Activated CD4-positive, alpha-beta memory T cell treated with anti-CD3 and anti-CD28 coated beads, Interleukin-2, amount 10 ng/mL, durations not matched to agents 7 days and 5 days (primary cell): ENCODE measurements at places on chromosomes 2 and 18. TPM values are rescaled to one million over a fixed set of nuclear protein-coding genes. Genes with fewer than 3 reads are reported as not detected.

- H3K4me1 ChIP-seq, result no peaks in the 10 kb centered on the region
- H3K27ac ChIP-seq, result no peak overlapping the region
- H3K4me3 ChIP-seq, result no peak overlapping the region
- H3K36me3 ChIP-seq, result no peaks in the 10 kb centered on the region
- no peaks in the 10 kb centered on the region for H3K27me3 ChIP-seq
- DNase-seq, result no peak
Observed at GRCh38 chr18:68667121-68667520, 47.8 kb downstream of the TMX3 start.

LIPG gene
- total RNA-seq, result not detected

DNA sequence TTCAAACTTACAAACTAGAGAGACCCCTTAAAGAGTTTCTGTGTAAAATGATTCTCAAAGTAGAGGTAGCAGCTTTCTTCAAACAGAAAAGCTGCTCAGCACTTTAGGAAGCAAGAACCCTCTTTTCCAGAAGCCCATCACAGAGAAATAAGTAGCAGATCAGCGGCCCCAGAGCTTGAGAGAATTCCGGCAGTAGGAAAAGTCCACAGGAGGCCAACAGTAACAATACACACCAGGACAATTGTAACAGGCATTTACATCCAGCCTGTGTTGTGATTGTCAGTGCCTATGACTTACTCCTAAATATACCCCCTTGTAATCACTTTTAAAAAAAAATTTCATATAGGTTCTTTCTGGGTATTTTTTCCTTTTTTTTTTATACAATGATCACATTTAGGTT, 161.4 kb upstream of the ACVR2A start:
- no peak overlapping the region for H3K4me3 ChIP-seq
- DNase-seq, result no peak
- H3K27ac ChIP-seq, result no peak overlapping the region
- no peaks in the 10 kb centered on the region for H3K4me1 ChIP-seq

GRCh38 chr2:10400568-10400977, 47.6 kb downstream of the ODC1 start:
- H3K4me1 ChIP-seq, result peaks cover 32% of the 10 kb centered on the region
- H3K4me3 ChIP-seq, result no peak overlapping the region
- H3K27me3 ChIP-seq, result no peaks in the 10 kb centered on the region

DNA sequence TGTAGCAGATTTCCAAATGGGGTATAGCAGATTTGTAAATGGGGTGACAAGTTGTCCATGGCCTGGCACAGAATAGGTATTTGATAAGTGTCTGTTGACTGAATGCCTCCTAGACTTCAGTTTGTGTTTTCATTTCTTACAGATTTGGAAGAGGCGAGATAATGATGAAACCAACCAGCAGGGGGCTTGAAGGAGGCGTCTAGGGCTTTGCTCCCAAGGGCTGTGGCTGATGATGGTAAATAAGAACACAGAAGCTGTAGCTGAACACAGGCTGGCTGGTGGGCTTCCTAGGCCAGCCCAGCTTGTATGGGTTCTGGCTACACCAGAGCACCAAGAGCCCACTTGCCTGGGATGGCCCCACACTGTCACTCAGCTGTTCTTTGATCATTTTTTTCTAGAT, 19.4 kb downstream of the SFTPB start:
- peak; percentile 34 for DNase-seq
- peak overlapping the region; percentile 34 for H3K27ac ChIP-seq
- peaks cover 6% of the 10 kb centered on the region for H3K4me1 ChIP-seq

ESPNL gene
- total RNA-seq, result 0.05 TPM

DNA sequence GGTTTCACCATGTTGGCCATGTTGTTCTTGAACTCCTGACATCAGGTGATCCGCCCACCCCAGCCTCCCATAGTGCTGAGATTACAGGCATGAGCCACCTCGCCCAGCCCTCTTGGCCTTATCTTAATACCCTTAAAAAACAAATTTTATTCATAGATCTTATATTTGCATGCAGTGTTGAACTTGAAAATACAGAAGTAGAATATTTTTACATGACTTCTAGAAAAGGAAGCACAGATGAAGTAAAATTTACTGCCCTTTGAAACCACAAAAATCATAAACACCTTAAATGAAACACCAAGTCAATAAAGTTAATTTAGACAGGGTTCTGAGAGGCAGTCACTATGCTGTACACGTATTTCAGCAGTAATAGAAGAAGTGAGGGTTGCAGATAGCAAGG, 145.7 kb downstream of the CERS6 start:
- H3K27ac ChIP-seq, result no peak overlapping the region
- no peaks in the 10 kb centered on the region for H3K4me1 ChIP-seq
- no peaks in the 10 kb centered on the region for H3K27me3 ChIP-seq
- DNase-seq, result no peak
- peaks cover 13% of the 10 kb centered on the region for H3K36me3 ChIP-seq
- no peak overlapping the region for H3K4me3 ChIP-seq

DNA sequence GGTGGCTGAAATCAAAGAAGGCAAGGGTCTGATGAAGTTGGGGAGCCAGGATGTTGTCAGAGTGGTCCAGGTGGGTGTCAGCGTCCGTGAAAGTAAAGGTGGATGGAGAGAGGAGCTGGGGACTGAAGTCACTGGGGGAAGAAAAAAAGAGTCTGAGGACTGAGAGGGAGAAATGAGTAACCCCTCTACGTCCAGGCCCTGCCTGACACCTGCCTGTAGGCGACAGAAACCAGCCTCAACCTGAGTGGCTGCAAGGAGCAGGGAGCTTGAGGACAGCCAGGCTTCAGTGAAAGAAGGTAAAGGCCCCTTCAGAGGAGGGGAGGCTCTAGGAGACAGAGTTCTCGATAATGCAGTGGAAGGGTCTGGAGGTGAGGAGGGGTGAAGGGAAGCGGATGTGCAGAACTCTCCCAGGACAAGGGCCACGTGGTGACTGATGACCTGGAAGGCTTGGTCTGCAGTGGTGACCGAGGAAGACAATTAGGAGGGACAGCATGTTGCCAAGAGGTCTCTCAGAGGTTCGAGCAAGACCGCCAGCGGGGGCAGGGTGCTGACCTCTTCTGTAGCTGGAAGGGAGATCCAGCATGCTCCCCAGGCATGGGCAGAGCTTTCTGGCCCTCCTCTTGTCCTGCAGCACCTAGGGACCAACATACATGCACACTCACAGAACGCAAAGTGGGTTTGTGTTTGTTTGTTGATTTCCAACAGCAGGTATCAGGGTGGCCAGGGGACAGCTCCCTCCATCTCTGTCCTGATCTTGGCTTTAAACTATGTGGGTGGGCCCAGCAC, 86.6 kb upstream of the TMEM247 start:
- no peaks in the 10 kb centered on the region for H3K36me3 ChIP-seq
- no peak overlapping the region for H3K27ac ChIP-seq
- H3K4me3 ChIP-seq, result no peak overlapping the region
- peaks cover 6% of the 10 kb centered on the region for H3K27me3 ChIP-seq
- no peak for DNase-seq
- H3K4me1 ChIP-seq, result peaks cover 11% of the 10 kb centered on the region

DNA sequence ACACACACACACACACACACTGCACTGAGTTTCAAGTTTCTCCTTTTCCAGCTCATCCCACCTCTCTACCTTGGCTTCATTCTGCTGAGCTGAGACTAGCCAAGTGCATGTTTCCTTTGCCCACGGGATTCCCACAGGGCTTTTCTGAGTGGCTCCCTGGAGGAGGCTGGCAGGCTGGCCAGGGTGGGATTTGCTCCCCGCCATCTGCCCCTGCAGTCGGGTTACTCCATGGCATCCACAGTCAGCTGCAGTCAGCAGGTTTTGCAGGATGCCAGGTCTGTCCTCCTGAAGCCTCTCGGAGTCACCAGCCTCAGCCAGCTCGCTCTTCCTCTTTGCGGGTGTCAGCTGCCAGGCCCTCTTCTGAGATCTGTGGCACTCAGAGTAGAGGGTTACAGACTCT, 783.7 kb upstream of the SOX11 start:
- H3K27ac ChIP-seq, result no peak overlapping the region
- no peak overlapping the region for H3K4me3 ChIP-seq
- H3K36me3 ChIP-seq, result no peaks in the 10 kb centered on the region
- H3K4me1 ChIP-seq, result no peaks in the 10 kb centered on the region

DNA sequence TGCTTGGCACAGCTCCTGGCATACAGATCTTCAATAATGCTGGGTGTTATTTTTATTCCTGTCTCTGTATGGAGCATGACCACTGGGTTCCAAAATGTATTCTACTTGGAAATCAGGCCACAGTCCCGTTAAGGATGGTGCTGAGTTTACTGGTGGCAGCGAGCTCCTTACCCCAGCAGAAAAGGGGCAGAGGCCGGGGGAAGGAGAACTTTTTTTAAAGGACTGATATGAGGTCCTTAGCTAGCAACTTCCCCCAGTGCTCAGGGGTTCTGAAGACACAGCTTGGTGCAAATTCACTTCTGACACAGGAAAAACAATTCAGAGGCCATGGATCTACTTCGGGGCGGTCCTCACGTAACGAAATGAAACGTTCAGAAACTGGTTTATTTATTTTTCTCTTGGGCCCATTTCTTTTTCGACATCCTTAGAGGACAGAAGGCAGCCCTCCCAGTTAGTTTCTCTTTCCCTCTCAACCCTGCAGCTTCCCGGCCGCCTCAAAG, 872 bp downstream of the RDH14 start:
- peak overlapping the region; percentile 95 for H3K27ac ChIP-seq
- no peak for DNase-seq
- peaks cover 33% of the 10 kb centered on the region for H3K4me1 ChIP-seq
- no peaks in the 10 kb centered on the region for H3K27me3 ChIP-seq

GALNT13 gene
- total RNA-seq, result not detected

MARCO gene
- not detected for total RNA-seq

- H3K27ac ChIP-seq, result peak overlapping the region; percentile 69
- no peaks in the 10 kb centered on the region for H3K27me3 ChIP-seq
- peak; percentile 17 for DNase-seq
- H3K4me1 ChIP-seq, result peaks cover 8% of the 10 kb centered on the region
- H3K36me3 ChIP-seq, result no peaks in the 10 kb centered on the region
- peak overlapping the region; percentile 21 for H3K4me3 ChIP-seq
Observed at GRCh38 chr18:69580107-69580506, 179.4 kb downstream of the DOK6 start.

GRCh38 chr2:11753452-11753885, 7.0 kb downstream of the LPIN1 start:
- H3K36me3 ChIP-seq, result peaks cover 19% of the 10 kb centered on the region
- no peaks in the 10 kb centered on the region for H3K27me3 ChIP-seq
- peak; percentile 46 for DNase-seq
